ENCODE measurements at places on chromosomes 2 and 18.

DNA sequence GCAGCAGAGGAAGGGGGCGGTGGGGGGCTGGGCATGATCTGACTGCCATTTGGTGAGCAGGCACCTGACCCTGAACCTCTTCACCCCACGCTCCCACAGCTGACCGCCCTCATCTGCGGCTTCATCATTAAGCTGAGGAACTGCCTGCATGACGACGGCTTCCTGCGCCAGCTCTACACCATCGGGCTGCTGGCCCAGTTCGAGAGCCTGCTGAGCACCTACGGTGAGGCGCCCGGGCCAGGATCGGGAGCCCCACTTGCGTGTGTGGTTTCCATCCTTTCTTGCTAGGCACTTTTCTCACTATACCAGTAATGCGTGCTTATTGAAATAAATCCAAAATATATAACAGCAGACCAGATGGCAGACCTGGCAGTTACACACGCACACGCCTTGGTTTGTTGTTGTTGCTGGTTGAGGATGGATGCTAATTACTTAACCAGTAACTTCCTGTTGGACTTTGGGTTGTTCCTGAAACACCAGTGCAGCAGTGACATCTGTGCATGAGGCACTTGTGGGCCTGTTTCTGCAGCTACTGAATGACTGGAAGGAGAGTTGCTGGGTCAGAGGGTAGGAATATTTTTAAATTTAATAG is 43.7 kb downstream of the COA5 start:
- no peak for DNase-seq

DNA sequence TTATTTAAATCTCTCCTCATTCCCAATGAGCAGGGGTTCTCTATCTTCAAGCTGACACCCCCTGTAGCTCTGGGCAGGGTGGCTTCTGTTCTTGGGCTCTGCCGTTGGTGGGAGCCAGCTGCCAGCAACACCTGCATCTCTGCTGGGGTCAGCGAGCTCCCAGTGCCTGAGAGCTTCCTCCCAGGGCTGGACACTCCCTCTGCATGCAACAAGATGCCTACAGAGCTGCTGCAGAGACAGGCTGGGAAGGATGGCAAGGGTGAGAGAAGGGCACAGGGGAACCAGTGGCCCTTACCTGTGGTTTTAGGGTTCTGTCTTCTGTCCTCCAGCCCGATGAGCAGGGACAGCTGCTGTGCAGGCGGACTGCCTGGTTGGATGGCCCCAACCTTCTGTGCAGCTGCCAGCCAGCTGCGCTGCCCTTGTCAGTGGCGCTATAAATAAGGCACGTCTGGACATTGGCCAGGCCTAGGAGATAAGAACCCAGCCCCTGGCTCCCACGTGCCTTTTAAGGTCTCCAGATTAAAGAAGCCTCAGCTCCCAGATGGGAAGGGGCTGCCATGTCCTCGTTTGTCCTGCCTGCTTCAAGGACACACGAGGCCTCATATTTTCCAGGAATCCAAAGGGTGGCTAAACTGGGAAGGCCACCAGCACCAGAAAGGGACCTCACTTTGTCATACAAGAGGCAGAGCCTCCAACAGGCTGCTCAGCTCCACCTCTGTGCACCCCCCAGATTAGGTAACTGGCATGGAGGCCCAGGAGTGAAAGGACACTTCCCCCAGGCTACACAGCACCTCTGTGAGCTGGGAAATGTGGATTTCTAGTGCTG is 39.5 kb upstream of the FHL2 start:
- peak; percentile 78 for DNase-seq

GRCh38 chr2:74534411-74534810 is 4.7 kb downstream of the HTRA2 start:
- no peak for DNase-seq

GRCh38 chr2:234438305-234438977 is 58.4 kb downstream of the ARL4C start:
- DNase-seq, result no peak

GRCh38 chr2:19072161-19072560 is 286.3 kb downstream of the OSR1 start:
- no peak for DNase-seq

DNA sequence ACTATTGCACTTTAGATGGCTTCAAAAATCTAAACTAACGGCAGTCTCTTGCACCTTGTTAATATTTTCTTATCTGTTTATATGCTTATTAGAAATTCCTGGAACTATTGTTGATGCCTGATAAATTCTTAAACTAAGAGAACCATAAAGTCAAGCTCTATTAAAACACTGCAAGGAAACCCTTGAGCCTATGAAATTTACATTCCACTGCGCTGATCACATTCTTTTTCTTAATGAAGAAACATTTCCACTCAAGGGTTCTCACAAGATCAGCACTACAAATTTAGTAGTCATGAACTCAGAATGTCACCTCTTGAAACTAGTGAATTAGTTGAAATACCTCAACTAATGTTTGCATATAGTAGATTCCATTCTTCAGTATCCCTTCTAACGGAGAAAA is 331.8 kb upstream of the SLC8A1 start:
- DNase-seq, result no peak

GRCh38 chr18:55509631-55510324 is 78.2 kb downstream of the TCF4 start:
- no peak for DNase-seq

DNA sequence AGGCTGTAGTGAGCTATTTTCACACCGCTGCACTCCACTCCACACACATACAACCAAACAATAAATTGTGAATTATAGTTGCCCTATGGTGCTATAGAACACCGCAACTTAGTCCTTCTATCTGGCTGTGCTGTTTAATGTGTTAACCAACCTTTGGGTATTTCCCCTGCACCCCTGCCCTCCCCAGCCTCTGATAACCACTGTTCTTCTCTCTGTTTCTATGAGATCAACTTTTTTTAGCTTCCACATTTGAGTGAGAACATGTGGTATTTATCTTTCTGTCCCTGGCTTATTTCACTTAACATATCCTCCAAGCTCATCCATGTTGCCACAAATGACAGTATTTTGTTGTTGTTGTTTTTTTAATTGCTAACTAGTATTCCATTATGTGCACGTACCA is 32.5 kb downstream of the TET3 start:
- DNase-seq, result no peak

- DNase-seq, result no peak
Observed at GRCh38 chr2:202165945-202166344, 72.5 kb downstream of the SUMO1 start.

DNA sequence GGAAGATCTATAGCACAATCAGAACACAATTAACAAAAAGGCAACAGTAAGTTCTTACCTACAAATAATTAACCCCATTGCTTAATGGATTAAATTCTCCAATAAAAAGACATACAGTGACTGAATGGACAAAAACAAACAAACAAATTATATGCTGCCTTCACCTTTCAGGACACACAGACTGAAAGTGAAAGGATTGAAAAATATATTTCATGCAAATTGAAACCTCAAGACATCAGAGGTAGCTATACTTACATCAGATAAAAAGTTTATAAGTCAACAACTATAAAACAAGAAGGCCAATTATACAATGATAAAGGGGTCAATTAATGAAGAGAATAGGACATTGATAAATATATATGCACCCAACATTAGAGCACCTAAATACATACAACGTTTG is 741.2 kb upstream of the FAM98A start:
- DNase-seq, result no peak

DNA sequence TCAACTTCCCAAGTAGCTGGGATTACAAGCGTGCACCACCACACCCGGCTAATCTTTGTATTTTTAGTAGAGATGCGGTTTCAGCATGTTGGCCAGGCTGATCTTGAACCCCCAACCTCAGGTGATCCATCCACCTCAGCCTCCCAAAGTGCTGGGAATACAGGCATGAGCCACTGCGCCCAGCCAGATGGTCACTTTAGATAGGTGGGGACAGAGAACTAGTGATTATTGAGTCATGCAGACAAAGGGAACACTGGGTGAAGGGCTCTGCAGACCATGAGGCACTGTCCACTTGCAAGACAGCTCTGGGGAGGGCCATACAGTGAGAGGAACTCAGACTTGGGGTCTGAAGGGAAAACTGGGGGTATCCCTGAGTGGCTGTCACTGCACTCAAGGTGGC is 58.4 kb upstream of the POMC start:
- no peak for DNase-seq

- DNase-seq, result peak; percentile 16
Observed at GRCh38 chr2:17540093-17540812, at the start of gene VSNL1. VSNL1 (plus strand) TSS chr2:17540696; CDS start chr2:17592075, 51,379 bp downstream.

GRCh38 chr2:46826569-46827245 is 88.9 kb downstream of the MCFD2 start:
- DNase-seq, result no peak
